Erythroblast (primary cell): ENCODE measurements at places on chromosomes 6 and 20.

- no peak for DNase-seq
Measured at GRCh38 chr6:16690608-16691142, 70.6 kb downstream of the ATXN1 start.

DNA sequence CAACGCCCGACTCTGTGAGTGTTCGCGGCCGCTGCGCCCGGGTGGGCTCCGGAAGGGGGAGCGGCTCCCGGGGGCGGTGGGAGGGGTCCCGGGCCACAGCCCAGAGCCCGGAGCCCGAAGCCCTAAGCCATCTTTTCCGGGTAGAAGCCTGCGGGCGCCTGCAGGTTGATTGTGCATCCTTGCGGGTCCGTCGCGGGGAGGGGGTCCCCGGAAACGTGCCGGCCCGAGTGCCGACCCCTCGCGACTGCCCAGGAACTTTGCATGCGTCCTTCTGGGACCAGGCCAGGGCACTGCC lies 413 bp downstream of the PTPRA start:
- DNase-seq, result no peak

DNA sequence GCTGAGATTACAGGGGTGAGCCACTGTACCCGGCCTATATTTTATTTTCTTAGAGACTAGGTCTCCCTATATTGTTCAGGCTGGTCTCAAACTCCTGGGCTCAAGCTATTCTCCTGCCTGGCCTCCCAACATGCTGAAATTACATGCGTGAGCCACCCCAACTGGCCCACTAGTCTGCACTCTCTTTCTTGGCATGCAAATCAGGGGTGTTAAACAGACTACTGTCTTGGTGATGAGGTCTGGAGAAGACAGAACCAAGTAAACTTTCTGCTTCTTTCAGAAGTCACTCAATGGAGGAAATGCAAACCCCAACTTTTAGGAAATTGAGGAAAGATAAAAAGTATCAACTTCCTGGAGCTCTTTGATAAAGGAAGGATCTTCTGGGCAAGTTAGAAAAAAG lies 8.0 kb upstream of the TUBB2B start:
- no peak for DNase-seq

DNA sequence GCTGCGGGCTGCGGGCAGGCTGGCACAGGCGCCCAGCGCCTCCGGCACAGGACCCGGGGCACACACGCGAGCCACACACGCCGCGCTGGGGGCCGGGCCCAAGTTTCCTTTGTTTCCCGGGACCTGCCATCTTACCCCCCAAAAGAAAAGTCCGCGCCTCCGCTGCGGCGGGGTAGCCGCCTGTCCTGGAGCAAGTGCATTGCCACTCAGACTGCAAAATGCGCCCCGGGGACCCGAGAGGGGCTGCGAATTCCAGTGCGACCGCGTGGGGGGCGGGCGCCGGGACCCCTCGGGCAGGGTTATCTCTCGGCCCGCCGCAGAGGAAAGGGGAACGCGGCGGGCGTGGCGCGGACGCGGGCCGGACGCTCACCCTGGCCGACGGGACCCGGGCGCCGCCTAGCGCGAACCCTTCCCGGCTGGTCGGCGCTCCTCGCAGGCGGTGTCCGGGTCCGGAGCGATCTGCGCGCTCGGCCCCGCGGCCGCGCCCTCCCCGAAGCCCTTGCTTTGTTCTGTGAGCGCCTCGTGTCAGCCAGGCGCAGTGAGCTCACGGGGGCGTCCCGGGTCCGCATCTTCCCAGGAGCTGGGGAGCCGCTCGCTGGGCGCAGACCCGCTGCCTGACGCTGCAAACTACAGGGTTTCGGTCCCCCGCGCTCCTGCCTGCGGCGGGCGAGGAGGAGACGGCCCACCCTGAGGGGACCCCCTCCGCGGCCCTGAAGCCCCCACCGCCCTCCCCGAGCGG lies 639 bp upstream of the CD24 start:
- DNase-seq, result peak; percentile 15

- DNase-seq, result peak; percentile 8
Measured at GRCh38 chr20:36273414-36274180, 32.5 kb upstream of the DLGAP4 start.

DNA sequence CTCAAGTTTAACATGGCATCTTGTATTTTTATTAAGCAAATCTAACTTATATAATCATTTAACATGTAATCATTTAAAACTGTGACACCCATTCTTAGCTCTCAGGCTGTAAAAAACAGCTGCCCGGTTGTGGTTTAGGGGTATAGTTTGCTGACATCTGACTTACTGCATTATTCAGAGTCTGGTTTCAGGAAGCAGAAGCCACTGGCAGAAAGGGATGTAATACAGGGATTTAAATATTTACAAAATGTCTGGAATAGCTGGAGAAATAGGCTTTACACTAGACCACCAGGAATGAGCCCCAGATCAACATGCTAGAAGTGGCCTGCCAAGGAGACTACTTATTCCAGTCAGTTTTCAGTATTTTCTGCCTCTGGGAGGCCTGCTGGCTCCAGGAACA lies 421.1 kb downstream of the CD109 start:
- no peak for DNase-seq

GRCh38 chr6:12720310-12720709 lies 3.7 kb downstream of the PHACTR1 start:
- no peak for DNase-seq

GRCh38 chr6:3415490-3415889 lies 41.4 kb downstream of the SLC22A23 start:
- DNase-seq, result no peak

DNA sequence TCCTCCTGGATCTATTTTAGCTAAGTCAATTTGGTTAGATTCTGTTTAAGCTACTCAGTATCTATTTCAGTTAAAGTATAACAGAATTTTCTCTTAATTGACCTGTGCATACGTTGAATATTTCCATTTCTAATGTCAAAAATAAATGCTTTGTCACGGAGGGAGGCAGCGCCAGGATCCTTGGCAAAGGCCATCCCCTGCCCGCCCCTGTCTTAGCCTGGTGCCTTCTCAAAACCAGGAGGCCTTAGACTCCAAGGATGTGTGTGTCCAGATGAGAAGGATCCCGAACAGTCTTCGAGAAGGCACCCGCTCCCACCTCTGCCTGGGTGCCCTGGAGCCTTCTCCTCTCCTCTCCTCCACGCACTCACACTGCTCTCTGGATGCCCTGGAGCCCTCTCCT lies 22.4 kb downstream of the TCFL5 start:
- DNase-seq, result no peak

DNA sequence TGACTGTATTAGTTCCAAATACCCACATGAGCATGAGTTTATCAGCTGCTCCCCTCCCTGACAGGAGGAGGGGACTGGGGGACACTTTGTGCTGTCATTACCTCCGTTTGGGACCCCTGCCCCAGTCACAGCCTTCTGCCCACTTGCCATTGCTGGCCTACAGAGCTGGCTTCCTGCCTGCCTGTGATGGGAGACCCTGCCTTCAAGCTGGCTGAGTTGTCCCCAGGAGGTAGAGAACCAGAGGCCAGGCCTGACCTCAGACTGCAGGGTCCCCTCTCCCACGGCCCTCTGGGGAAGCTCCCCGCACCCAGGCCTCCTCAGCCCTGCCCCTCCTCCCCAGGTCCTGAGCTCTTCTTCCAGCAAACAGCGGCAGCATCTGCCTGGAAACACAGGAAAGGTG lies 105.5 kb downstream of the JPH2 start:
- no peak for DNase-seq

GRCh38 chr20:13865791-13866351 lies 81.0 kb downstream of the NDUFAF5 start:
- no peak for DNase-seq

- DNase-seq, result no peak
Measured at GRCh38 chr6:116047173-116047933, 13.3 kb downstream of the FRK start.

DNA sequence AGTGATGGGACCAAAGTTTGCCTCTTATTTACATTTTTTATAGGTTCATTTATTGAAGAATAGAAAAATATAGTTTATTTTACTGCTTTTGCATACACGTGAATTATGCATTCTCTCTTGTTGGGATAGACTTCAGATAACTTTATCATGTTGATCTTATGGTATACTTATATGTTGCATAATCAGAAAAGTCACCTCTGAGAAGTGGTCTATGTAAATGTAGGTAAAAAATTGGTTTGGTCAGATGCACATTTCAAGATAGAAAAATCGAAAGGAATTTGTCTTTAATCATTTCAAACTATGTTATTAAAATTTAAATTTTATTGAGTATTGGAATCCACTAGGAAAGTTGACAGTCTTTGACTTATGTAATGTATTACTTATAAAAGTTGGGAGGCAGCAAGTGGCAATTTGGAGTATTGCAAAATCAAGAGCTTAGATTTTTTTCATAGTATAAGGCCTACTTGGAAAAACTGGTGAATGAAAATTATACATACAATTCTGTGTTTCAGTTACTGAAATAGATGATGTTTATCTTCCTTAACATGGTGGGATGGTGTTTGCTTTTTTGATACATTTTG lies 2.4 kb downstream of the PHF3 start:
- DNase-seq, result peak; percentile 29

GRCh38 chr20:56343861-56344381 lies 14.9 kb upstream of the FAM210B start:
- DNase-seq, result peak; percentile 71

DNA sequence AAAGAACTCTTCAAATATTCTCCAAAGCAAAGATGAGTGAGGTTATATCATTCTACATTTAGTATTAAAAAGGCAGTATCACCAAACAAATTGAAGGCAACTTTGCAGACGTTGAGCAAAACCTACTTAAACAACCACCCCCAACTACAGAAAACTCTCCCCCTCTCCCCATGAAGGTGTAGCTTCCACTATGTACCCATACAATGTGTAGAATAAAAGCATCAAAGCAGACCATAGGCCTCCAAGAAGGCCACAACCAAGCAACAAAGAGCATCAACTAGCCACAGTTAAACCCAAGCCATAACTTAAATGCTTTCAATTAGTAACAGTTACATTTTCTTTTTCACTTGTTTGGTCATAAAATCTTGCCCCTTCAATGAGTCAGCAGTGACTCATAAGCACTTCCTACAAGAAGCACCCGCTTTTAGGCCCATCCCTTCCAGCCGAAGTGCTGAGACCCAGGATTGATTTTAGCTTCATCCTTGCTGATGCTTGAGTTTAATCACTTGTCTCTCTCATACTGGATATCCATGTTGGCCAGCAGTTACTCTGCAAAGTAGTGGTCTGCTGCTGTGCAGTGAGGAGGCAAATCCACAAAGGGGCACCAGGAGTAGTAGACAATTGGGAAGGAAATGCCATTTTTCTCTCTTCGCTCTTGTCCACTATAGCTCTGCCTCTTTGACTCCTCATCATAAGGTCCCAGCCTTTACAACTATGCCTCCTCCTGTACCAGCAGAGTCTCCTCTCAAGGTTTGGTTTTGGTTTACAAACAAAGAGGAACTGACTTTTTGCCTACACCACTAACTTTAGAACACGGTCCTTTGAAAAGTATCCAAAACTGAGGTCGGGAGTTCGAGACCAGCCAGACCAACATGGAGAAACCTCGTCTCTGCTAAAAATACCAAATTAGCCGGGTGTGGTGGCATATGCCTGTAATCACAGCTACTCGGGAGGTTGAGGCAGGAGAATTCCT lies 8.4 kb upstream of the NUP153 start:
- peak; percentile 50 for DNase-seq

DNA sequence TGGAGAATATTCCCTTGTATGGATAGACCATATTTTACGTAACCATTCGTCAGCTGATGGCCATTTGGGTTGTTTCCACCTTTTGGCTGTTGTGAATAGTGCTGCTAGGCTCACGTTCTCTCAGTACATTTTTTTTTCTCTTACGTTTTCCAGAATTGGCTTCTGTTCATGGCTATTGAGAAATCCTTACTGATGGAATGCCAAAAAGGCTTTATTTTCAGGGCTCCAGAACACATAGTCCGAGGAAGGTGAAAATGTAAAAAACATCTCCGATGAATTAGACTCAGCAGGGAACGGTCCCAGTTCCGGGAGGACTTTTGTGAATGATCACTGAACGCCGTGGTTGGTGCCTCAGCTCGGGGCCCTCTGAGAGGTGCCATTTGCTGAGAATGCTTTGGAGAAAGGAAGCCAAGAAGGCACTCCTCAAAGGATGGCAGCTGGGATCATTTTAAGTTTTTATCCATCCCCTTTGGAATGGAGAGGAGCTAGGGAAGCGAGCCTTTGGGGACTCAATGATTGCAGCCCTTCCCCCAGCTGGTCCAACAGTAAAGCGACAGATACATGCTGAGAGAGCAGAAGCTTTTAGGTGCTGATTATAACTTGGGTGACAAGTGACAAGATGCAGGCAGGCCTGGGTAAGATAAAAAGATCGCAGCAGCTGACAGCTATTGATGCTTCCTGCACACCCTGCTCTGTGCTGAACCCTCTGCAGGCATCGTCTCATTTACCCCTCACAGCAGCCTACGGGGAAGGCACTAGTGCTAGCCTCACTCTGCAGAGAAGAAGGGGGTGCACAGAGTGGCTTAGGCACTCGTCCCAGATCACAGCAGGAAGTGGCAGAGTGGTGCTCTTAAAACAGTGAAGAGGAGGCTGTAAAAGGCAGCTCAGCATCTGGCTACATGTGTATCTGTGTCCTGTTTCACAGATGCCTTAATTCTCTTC lies 133.4 kb upstream of the KCNG1 start:
- no peak for DNase-seq

DNA sequence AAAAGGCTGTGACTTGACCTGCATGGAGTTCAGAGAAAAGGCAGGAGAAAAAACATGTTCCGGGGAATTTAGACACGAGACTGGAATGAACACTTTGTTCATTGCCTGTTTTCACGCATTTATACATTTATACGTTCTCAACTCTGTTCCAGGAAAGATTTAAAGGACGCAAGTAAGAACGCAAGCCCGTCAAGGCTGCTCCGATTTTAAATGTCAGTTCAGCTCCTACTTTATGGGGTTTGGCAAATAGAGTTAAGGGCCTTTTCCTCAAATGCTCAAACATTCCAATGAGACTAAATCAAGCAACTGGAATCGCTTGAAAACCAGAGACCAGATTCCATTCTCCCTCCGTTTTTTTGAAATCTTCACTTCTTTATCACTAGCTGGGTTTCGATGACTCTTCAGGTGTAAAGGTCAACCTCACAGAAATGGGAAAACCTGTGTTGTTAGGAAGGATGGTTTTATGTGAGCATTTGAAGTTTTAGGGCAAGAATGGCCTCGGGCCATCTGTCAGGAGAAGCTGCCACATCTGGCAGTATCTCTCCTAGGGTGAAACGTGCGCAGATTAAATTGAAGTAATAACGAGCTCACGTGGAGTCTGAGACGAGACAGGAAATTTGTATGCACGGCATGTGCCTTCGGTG lies 24.9 kb downstream of the TTLL2 start:
- DNase-seq, result no peak

DNA sequence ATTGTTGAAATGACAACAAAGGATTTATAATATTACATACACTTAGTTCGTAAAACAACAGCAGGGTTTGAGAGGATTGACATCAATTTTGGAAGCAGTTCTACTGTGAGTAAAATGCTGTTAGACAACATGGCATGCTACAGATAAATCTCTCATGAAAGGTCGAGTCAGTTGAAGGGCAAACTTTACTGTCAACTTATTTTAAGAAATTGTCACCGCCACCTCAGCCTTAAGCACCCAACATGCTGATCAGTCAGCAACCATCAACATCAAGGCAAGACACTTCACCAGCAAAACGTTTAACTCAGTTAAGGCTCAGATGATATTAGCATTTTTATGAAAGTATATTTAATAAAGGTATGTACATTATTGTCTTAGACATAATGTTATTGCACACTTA lies 31.0 kb downstream of the CYB5R4 start:
- no peak for DNase-seq
